ENCODE measurements at places on chromosomes 1 and 21. TPM values are rescaled to one million over a fixed set of nuclear protein-coding genes. Genes with fewer than 3 reads are reported as not detected.

- peak within 1 kb of the TSS; percentile 4 for H3K4me3 ChIP-seq
- H3K36me3 ChIP-seq, result no peaks in the 10 kb centered on the region
- DNase-seq, result no peak
- H3K4me1 ChIP-seq, result peaks cover 19% of the 10 kb centered on the region
- peaks cover 41% of the 10 kb centered on the region for H3K27me3 ChIP-seq
These were observed at the start of gene DRAXIN for GRCh38 chr1:11691302-11691914. Gene DRAXIN (plus strand): TSS chr1:11691710. CDS start chr1:11706259, 14,549 bp downstream.

- no peak overlapping the region for H3K27ac ChIP-seq
- no peak overlapping the region for H3K4me3 ChIP-seq
- peaks cover 6% of the 10 kb centered on the region for H3K36me3 ChIP-seq
These were observed 27.1 kb downstream of the MRAP start for GRCh38 chr21:32325706-32326105.

DNA sequence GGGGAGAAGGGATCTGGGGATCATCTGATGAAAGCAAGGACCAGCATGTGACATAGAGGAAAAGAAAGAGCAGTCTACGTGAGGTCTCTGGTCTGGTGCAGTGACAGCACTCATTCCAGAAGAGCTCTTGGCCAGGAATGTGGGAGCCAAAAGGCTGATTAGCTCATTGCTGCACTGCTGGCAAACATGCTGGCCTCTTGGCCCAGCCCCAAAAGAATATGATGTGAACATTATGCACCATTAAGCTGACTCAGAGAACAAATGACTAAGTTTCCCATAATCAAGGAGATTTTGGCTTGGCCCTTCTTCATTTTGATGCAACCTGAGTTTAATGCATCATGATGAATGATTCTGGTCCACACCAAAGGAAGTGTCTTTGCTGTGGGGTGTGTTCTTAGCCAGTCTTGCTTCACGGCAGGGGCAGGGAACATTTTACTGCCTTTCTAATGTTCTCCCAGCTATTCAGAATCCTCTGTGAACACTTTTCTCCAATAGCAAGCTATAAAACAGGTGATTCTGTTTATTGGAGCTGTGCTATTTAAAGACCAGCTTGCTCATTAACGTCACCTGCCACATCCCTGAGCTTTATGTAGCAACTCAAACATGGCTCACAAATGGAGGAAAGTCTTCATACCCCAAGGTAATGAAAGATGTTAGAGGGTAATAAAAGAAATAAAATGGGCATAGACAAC is 55.1 kb downstream of the PCBP3 start:
- H3K27ac ChIP-seq, result peak overlapping the region; percentile 33
- H3K4me1 ChIP-seq, result no peaks in the 10 kb centered on the region
- peak; percentile 68 for DNase-seq
- H3K27me3 ChIP-seq, result no peaks in the 10 kb centered on the region
- H3K4me3 ChIP-seq, result no peak overlapping the region
- H3K36me3 ChIP-seq, result no peaks in the 10 kb centered on the region

DNA sequence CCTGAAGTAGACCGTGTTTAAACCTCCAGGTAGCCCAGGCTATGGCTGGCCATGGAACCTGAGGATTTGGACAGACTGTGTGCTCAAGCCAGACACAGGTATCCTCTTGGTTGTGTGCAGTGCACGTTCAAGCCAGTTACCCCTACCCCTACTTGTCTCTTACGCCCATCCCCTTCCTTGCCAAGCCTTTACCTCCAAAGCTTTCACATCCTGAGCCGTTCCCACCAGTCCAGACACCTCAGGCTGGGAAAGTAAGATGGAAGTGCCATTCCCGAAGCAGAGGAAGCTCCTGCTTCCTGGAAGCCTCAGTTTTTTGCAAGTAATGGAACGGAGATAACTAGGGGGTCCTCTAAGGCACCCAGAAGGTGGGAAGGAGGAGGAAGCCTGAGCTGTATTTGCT is 41.5 kb upstream of the HMGB4 start:
- H3K27ac ChIP-seq, result no peak overlapping the region
- no peaks in the 10 kb centered on the region for H3K36me3 ChIP-seq
- DNase-seq, result no peak
- no peaks in the 10 kb centered on the region for H3K4me1 ChIP-seq
- no peaks in the 10 kb centered on the region for H3K27me3 ChIP-seq
- H3K4me3 ChIP-seq, result no peak overlapping the region

GRCh38 chr1:59146056-59146455 is 150.8 kb upstream of the FGGY start:
- H3K4me1 ChIP-seq, result peaks cover 21% of the 10 kb centered on the region
- no peaks in the 10 kb centered on the region for H3K27me3 ChIP-seq
- H3K4me3 ChIP-seq, result peak overlapping the region; percentile 65
- H3K36me3 ChIP-seq, result no peaks in the 10 kb centered on the region

The MMP23B gene
- 2.7 TPM for total RNA-seq

GRCh38 chr1:38990386-38990737 is 714 bp upstream of the AKIRIN1 start:
- H3K4me3 ChIP-seq, result peak overlapping the region; percentile 97
- H3K27me3 ChIP-seq, result no peaks in the 10 kb centered on the region
- no peaks in the 10 kb centered on the region for H3K36me3 ChIP-seq
- H3K4me1 ChIP-seq, result peaks cover 7% of the 10 kb centered on the region
- no peak for DNase-seq
- H3K27ac ChIP-seq, result peak overlapping the region; percentile 92

GRCh38 chr1:184315254-184315653 is 71.6 kb upstream of the C1orf21 start:
- H3K27me3 ChIP-seq, result no peaks in the 10 kb centered on the region
- no peaks in the 10 kb centered on the region for H3K4me1 ChIP-seq
- no peak overlapping the region for H3K4me3 ChIP-seq
- no peaks in the 10 kb centered on the region for H3K36me3 ChIP-seq

All from tibial nerve (tissue), 4 donors.